ENCODE measurements at places on chromosomes 2 and 18. TPM values are rescaled to one million over a fixed set of nuclear protein-coding genes. Genes with fewer than 3 reads are reported as not detected.
A peak's percentile ranks its signal among the peaks of the same experiment; 100 is the strongest.

- peak; percentile 60 for DNase-seq
These were observed 1.8 kb downstream of the RNF138 start for GRCh38 chr18:32093523-32093922.

DNA sequence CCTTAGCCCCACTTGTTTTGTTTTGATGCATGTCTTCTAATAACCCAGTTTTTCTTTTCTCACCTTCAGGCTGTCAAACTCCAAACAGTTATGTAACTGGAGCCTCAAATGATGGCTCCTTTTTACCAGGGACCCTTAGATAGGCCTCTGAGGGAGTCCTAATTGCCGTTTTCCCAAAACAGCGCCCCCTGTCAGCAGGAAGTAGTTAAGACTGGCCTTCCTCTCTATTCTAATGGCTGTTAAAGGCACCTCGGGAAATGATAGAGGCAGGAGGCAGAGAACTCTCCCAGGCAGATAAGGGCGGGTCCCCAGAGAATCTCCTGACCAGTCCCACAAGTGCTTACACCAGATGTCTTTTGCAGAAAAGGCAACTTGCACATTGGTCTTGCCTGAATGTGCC is 123.2 kb downstream of the KCNS3 start:
- no peak for DNase-seq

- no peak for DNase-seq
These were observed at the start of gene AKAIN1 for GRCh38 chr18:5197032-5197434. AKAIN1 (minus strand) TSS chr18:5197257; CDS start chr18:5197053, 204 bp downstream.

GRCh38 chr2:169928463-169928864 is 101.2 kb downstream of the UBR3 start:
- peak; percentile 3 for DNase-seq

DNA sequence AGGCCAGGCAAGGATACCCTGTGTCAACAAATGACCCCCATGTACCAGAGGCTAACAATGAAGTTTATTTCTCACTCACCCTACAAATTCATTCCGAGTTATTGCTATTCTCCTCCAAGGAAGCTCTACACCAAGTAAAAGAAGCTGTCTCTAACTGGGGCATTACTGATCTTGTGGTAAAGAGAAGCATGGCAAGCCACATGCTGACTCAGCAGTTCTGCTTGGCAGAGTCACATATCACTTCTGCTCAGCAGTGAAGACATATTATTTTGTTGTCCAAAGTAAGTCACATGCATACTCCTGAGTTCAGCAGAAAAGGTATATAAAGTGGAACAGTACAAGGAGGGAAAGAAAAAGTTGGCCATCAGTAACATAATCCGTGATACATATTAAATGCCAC is 315.8 kb downstream of the GULP1 start:
- DNase-seq: no peak

DNA sequence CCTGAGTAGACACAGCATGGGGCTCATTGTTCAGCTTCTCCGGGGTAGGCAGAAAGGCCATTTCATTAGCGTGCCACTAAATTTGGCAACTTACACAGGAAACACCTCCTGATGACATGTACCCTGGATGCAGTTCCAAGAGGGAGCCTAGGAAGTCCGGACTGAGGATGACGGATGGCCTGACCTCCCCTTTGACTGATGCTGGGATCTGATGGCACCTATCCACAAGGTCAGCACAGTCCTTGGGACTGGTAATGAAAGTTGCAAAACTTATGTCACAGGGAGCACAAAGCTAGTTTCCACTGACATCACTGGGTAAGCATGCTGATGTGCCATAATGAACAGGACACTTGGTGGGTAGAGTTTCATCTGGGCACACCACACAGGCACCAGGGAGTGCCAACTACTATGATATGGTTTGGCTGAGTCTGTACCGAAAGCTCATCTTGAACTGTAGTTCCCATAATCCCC is 126.7 kb upstream of the ARL4C start:
- no peak for DNase-seq

DNA sequence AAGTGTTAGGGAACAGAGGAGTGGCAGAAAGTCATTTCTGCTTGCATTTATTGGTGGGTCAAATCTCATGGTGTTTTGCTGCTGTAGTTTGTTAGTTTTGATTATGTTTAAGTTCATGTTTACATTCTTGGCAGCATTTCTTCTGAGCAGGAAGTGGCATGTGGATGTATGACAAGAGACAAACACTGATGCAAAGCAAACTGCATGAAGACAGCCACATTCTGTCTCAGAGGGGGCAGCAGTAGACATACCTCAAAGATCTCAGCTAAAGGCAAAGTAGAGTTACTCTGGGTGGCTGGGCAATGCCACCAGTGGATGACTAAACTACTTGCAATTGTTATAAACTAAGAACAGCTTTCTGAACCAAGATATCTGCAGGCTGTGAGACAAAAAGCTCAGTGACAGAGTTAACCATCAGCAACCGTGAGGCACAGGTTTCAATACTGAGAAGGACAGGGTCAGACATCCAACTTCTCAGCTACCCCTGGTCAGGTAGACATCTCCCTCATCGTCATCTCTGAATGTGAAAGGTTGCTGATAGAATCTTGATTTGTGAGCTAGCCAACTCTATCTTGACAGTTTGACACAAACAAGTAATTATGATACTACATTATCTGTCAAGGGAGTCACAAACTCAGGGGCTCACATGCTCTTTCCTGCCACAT is 16.4 kb downstream of the GALNT3 start:
- no peak for DNase-seq

DNA sequence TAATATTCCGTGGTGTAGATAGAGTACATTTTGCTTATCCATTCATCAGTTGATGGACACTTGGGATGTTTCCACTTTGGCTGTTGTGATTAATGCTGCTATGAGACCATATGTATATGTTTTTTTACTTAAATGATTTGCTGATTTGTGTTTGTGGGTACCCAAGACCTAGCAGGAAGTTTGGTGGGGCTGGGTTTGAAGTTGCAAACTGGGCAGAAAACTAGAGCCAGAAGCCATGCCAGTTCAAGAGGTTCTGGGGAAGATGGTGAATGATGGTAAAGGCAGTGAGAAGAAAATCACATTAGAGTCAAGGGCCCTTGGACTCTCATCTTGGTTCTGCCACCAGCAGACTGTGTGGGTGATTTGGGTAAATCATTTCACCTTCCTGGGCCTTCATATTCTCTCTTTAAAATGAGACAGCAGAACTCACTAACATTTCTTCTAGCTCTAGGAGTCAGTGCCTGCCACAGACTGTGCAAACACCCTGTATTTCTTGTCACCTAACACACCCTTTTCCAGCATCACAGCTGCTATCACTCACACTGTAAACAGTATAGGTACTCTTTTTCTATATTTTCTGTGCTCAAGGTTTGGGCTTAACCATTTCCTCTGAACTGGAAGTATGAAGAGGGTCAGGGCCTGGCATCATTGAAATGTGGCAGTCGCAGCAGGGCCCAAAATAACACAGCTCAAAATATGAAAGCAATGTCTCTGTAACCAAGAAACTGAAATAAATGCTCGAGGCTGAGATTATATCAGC is 8.4 kb upstream of the CTLA4 start:
- DNase-seq: no peak

The IL37 gene
- 2.0 TPM for total RNA-seq

The RGPD4 gene
- total RNA-seq: not detected

DNA sequence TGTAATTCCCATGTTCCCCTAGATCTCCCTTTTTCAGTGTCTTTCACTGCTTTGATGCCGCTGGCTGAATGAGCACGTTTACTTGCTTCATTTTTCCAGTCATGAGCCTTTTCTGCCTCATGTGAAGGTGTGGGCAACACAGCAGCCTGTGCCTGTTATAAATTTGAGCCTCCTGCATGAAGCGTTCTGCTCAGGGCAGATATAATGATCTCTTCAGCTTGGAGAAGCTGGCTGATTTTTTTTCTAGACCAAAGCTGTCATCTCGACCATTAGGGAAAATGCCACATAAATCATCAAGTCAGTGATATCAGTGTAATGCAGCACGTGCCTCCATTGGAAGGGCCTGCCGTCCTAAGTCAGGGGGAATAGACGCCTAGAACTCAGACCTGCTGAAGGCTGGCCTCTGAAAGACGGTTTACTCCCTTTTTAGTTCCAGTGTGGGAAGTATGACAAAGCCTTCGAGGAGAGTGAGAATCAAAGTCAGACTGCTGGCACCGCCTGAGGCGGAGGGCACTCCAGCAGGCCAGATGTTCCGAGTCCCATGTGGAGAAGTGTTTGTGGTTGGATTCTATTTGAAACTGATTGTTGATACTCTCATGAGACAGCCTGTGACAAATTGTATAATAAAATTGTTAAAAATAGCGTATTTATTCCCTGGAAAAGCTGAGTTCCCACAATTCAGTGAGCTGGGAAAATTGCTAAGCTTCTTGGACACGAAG is 196.5 kb downstream of the MYO1B start:
- DNase-seq: peak; percentile 92

GRCh38 chr2:191228861-191229260 is 16.3 kb upstream of the MYO1B start:
- no peak for DNase-seq

- DNase-seq: no peak
These were observed 173.7 kb upstream of the FIGN start for GRCh38 chr2:163909411-163910080.

DNA sequence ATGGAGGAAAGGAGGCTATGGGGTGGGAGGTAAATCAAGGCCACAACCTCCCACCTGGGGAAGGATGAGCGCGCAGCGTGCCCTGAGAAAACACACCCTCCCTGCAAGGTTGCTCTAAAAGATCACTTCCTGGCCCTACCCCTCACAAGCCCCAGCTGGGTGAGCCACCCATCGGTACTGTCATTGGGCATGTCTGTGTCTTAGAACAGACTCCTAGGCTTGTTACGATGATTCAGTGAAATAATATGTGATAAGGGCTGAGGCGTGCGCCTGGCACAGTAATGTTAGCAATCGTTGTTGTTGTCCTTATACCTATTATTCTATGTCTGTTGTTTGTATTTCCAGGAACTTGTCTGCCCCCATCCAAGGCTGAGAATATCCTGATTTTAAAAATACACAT is 175.1 kb downstream of the ZFP36L2 start:
- no peak for DNase-seq

All from skin of body (tissue), 3 donors.